ENCODE measurements at places on chromosomes 11 and 22.

- DNase-seq, result no peak
Measured at GRCh38 chr22:25942856-25943411, 200.9 kb downstream of the MYO18B start.

DNA sequence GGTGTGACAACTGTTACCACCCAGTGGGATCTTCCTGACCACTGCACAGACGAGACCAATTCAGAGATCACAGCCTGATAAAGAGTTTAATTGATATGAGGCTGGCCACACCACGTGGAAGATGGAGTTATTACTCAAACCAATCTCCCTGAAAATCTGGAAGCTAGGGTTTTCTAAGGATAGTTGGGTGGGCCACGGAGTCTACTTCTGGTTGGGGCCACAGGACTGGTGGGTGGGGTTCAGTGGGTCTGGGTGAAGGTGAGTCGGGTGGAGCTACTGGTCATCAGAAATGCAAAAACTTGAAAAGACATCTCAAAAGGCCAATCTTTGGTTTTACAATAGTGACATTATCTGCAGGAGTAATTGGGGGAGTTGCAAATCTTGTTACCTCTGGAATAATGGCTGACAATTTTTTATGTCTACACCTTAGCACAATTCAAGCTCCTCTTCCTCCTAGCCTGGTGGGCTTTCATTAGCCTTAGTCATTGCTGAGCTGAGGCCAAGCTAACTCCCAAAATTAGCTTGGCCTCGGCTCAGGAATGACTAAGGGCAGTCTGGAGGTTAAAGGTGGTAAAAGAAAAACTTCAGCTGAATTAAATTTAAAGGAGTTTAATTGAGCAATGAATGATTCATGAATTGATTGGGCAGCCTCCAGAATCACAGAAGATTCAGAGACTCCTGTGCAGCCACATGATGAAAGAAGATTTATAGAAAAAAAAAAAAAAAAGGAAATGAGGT is 13.1 kb downstream of the C11orf96 start:
- DNase-seq, result no peak

DNA sequence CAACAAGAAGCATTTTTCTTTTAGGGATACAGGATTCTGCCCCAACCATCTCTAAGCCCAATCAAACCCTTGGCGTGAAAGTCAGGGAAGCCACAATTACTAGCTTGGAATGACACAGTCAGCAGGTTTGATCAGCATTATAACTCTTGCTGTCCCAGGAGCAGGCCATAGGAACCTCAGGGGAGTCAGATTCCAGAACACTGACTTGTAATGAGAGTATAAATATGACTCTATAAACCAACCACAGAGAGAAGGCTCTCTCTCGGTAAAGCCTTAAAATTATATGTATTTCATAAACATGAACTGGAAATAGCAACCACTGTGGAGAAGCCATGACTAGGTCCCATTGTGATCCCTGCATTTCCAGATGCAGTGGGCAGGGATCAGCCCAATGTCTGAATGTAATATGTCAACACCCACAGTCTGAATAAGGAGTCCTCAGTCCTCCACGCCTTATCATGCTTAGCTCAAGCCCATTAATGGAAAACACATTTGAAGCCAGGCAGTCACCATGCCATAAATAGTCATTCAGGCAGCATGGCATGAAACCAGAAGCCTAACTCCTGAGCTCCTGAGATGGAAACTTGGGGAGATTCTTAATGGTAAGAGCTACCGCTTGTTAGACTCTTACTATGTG is 99.1 kb upstream of the MTNR1B start:
- no peak for DNase-seq

GRCh38 chr11:83011333-83012167 is 60.1 kb downstream of the RAB30 start:
- DNase-seq, result no peak

DNA sequence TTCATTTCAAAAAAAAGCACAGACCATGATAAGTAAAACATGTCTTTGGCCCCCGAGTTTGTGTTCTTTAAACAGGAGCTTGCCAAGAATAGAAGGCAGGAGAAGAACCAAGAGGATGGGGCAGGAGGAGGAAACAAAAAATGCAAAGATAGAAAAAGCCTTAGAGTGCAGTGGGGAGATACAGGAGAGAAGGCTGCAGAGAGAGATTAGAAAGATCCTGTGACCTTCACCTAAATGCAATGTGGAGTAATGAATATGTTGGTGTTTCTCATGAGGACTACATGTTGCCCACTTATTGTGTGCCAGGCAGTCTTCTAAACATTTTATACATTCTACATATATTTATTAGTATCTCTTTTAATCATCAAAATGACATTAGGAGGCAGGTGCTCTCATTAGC is 2.3 kb upstream of the APLNR start:
- DNase-seq, result no peak

All from activated CD4-positive, CD25-positive, alpha-beta regulatory T cell treated with anti-CD3 and anti-CD28 coated beads, Interleukin-2, amount 50 U/mL, for 16 hours (primary cell).